Stimulated activated CD8-positive, alpha-beta memory T cell treated with anti-CD3 and anti-CD28 coated beads, Interleukin-2, amount 100 ng/mL, for 1 hour (primary cell): ENCODE measurements at places on chromosomes 6 and 20.

DNA sequence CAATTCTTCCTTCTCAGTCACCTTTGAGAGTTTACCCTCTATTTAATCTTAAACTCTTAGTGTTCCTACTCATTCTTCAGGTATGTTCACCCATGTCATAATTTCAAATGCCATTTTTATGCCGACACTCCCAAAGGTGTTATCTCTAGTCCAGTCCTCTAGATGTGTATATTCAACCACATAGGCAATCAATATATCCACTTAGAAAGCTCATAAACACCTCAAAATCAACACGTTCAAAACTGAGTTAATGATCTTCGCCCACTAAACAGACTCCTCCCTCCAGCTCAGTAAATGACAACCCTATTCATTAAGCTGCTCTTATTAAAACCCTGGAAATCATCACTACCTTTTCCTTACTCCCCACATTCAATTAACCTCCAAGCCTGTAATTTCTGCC, 6.4 kb downstream of the OSTM1 start:
- DNase-seq: no peak

DNA sequence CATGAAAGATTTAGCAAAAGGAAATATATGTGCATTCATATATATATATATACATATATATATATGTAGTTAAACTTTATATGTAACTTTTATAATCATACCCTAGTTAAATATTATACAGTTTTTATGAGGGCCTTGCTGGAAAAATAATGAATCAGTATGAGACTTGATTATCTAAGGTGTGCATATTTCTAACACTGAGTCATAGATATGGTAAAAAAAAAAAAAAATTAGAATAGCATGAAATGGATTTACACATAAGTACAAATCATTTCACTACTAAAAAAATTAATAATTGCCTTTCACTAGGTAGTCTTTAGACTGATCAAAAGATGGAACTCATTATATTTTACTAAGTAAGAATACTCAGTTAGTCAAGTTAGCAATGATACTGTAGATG, 51.3 kb upstream of the DST start:
- DNase-seq: no peak

DNA sequence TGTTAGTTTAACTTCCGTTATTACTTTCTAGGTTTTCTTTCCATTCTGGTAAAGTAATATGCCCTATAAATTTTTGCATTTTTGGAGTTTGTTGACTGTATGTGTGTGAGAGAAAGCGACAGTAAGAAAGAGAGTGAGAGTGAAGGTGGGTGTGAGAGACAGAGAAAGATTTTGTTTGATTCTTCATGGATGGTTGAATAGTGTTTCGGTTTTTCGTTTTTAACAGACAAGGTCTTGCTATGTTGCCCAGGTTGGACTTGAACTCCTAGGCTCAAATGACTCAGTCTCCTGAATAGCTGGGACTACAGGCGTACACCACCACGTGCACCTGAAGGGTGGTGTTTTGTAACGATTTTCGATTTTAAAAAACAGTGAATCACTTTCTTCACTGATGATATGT, 329.1 kb upstream of the RUNX2 start:
- no peak for DNase-seq

- no peak for DNase-seq
Observed at GRCh38 chr6:73471686-73472290, 10.3 kb downstream of the MTO1 start.

DNA sequence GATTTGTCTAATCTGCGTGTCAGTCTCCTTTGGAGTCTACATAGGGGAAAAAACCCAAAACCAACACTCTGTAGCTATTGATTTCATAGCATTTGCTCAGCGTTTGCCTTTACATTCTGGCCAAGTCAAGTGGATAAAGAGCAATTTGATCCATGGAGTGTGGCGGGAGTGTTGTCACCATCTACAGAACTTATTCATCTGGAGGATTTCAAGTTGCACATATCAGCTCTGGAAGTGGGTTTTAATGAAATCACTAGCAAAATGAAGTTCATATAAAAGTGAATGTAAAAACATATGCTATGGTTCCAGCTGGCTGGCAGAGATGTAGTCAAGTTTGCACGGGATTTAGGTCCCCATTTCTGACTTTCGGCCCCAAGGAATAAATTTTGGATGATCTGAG, 219.7 kb upstream of the SUPT3H start:
- no peak for DNase-seq

GRCh38 chr6:35054106-35054742, 86.9 kb downstream of the TCP11 start:
- DNase-seq: no peak

GRCh38 chr6:106247733-106248132, 77.8 kb downstream of the ATG5 start:
- no peak for DNase-seq

GRCh38 chr6:20441921-20442320, 40.2 kb downstream of the E2F3 start:
- no peak for DNase-seq

DNA sequence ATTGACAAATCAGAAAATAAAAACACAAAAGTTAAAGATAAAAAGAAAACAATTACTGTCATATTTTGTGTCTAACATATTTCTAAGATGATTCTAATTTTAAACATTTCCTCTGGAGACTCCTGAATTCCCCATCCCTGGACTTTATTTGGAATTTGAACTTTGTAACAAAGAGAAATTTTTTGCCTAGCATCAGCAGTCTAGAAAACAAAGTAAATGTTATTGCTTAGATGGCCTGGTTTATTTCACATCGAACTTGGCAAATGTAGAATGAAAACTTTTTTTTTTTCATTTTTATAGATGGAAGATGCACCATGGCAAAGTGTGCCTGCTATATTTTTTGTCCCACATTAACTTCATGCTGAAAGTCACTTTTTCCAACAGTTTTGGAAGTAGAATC, 159.1 kb downstream of the TBX18 start:
- no peak for DNase-seq

DNA sequence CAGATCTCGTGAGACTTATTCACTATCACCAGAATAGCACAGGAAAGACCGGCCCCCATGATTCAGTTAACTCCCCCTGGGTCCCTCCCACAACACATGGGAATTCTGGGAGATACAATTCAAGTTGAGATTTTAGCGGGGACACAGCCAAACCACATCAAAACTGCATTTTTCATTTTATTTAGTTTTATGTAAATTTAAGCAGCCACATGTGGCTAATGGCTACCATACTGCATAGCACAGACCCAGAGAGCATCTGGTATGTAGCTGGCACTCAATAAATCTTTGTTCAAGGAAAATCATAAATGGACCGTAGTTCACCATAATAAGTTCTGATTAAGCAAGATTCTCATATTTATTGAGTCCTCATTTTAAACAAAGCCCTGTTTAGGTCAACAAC, 15.3 kb downstream of the GFOD1 start:
- DNase-seq: no peak

DNA sequence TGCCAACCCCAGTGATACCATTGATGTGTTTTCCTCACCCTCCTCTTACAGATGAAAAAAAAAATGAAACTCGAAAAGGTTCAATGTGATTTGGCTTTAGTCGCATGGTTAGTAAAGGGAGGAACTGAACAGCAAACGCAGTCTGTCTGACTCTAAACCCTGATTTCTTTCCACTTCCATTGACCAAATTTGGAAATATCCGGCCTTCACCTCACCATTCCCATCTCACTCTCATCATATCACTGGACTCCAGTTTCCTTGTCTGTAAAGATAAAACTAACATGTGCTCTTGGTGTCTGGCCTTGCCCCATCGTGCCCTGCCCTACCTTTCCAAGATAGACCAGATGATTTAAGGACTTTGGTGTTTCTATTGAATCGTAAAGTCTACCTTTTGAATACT, 48.7 kb upstream of the ADGRF1 start:
- DNase-seq: no peak

DNA sequence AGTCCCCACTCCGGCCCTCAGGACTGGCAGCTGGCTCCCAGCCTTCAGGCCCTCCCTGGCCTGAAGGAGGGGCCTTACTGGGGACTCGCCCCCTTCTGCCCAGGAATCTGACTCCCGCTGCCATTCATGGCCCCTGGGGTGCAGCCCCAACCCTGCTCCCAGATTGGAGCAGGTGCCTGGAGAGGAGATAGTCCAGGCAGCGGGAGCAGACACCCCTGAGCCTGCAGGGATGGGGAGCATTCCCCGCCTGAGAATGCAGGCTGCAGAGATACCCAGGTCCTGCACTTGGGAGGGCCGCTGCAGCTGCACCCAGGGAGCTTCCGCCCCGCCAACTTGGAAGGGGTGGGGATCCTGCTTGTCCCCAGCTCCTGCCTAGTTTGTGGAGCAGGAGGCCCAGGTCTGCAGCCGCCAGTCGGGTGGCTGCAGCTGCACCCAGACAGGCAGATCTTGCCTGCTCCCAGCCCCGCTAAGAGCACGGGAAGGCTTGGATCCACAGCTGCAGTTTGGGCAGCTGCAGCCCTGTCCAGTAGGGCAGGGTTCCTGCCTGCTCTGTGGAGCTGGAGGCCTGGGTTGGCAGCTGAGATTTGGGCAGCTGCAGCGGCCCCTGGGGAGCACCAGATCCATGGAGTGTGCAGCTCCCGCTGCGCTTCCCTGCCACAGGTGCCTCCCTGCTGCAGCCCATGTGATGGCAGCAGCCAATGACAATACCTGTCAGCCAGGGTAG, 5.2 kb downstream of the GTSF1L start:
- no peak for DNase-seq

- no peak for DNase-seq
Observed at GRCh38 chr6:41937472-41937860, 4.1 kb downstream of the CCND3 start.

DNA sequence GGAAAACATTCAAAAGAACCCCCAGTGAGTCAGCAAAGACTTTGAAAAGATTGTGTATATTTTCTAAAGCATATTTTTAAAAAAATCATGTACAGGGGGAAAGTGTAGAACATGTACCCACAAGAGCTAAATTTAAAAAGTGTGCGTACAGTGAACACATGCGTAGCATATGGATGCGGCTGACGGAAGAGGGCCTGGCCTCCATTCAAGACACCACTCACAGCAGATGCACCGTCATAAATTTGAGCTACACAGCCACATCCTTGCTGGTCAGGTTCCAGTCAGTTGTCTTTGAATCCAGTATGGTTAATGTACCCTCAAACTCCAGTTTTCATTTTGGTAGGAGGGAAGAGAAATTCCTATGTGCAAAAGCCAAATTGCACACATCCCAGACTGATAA, 54.3 kb upstream of the SPACA1 start:
- no peak for DNase-seq

DNA sequence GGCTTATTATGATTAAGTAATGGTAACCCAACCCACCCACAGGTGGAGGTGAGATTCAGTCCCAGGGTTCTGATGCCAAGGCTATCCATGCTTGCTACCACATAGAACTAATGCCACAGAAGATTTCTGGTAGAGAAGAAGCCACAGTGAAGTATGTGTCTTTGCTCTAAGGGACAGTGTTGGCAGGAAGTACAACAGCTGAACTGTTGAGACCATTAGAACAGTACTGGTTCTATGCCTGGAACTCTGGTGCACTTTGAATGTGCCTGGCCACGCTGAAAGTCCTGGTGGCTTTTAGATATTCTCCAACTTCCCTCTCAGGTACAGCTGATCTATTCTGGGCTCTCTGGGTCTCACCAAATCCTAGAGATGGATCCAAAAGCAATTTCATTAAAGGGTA, 7.8 kb downstream of the STX7 start:
- no peak for DNase-seq

- DNase-seq: no peak
Observed at GRCh38 chr6:132199343-132199742, 201.9 kb downstream of the MOXD1 start.

DNA sequence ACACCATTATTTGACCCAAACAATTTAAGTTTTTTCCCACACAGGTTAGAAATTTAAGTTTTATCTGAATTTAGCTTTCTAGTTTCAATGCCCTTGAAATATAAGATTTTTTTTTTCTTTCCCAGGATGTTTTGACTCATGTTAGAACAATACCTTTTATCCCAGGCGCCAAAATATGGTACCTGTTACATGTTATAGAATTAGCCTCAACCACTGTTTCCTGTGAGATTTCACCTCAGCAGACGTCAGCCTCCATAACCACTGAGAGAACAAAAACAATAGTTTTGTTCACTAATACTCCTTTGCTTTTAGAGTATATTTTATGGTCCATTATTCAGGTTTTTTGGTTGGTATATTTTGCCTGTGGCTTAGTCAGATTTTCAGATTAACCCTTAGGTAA, 302.9 kb downstream of the CDKAL1 start:
- DNase-seq: no peak

- no peak for DNase-seq
Observed at GRCh38 chr6:135021310-135022049, 33.1 kb downstream of the HBS1L start.

GRCh38 chr6:114580882-114581281, 238.1 kb upstream of the HS3ST5 start:
- DNase-seq: no peak

GRCh38 chr6:95690328-95690727, 113.0 kb downstream of the MANEA start:
- DNase-seq: no peak

GRCh38 chr6:130105996-130106704, 87.8 kb downstream of the L3MBTL3 start:
- DNase-seq: no peak

DNA sequence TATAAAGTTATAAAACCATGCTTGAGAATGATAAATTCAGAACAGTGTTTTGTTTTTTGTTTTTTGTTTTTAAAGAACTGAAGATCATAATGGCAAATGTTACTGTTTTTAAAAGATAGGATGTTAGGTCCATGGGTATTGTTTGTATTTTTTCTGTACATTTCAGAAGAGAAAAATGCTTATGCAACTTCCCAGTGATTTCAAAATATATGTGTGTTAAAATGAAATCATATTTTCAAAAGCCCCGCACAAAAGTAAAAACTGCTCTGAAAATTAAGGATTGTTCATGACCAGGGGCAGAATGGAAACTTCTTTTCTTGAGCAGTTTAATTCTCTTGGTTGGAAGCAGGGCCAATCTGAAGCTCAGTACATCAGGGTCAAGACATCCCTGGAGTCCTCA, 109.2 kb upstream of the SIRPG start:
- DNase-seq: no peak

- no peak for DNase-seq
Observed at GRCh38 chr6:114240796-114241195, 102.0 kb downstream of the HS3ST5 start.

- DNase-seq: no peak
Observed at GRCh38 chr6:74557236-74557635, 648.6 kb downstream of the COL12A1 start.

- DNase-seq: no peak
Observed at GRCh38 chr20:7497985-7498384, 442.3 kb downstream of the HAO1 start.

DNA sequence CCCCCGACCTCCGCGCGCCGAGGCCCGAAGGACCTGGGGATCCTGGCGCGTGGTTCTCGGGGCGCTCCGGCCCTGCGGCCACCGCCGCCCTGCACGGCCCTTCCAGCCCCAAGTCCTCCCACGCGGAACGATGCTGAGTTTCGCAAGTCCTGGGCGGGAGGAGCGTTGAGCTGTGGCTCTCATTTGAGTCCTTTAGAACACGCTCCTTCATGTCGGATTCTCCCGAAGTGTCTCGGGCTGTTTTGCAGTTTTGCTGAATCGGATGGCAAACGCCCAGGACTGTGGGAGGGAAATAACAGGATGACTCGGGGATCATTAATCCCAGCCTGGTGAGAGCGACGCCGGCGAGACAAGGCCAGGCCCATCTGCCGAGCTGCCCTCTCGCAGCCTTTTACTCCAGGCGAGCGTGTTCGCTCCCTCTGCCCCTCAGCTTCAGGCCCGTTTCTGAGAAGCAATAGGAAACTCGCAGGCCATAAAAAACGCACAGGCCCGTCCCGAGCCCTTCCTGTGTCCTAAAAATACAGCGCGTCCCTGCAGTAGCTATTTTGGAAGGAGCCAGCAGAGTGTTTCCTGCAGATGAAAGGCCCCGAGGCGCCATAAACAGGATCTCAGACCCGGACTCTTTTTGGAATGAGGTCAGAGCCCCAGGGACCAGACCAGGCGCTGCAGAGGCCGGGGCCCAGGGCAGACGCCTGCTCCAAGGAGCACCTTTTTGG, 153.5 kb downstream of the DLL1 start:
- DNase-seq: no peak
